Occipital lobe (tissue), 3 donors: ENCODE measurements at places on chromosomes 7 and 10.

DNA sequence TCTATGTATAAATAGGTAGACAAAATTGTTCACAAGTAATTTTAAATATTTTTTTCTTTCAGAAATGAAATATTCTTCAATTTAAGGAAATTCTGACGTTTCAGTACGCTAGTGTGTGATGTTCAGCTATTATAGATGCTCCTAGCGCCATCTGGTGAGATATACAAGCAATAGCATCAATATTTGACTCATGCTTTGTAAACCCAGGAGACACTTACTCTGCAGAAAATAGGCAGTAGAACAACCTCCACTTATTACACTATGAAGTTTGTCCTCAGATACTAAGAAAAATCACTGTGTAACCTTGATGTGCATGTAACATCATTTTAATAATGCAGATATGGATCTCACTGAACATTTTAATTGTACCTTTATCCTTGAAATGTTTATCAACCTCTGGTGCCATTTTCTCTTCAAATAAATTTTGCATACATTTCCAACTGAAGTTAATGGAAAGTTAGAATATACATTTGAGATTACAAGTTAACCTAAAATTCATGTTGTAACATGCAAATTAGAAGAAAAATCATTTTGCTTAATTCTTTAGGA, 151.5 kb upstream of the FAM3C start:
- DNase-seq = no peak

DNA sequence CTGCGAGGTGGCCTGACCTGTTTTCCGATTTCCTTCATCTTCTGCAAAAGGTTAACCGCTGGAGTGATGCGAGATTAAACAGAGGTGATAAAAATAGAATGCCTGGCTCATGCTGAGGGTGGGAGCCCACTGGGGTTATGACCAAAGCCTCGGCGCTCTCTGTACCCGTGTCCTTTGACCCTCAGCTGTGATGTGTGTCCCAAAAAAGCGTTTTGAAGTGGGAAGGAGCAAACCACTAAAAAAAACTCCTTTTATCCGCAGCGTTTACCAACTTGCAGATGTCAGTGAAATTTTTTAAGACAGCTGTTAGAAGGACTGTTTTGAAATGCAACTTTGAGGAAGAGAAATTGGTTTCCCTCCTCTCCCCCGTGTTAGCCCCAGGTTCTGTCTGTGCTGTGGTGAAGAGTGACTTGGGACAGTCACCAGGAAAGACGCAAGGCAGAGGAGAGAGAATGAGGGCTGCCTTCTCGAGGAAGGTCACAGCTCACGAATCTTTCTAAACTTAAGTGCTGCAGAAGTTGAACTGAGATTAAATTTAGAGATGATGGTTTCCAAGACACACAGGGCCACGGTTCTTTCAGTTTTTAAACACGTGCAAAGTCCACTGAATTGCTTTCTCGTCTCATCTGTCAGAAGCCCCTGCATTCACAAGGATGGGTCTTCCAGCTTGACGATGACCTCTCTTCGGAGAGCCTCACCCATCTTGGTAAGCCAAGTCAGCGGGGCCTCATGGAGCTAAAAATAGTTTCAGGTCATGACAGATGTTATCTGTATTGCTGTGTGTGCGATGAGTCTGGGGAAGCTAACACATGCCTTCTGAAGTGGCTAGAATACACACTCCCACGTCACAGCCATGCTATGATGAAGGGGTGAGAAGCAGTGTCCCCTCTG, 27.6 kb downstream of the AMZ1 start:
- DNase-seq = no peak

DNA sequence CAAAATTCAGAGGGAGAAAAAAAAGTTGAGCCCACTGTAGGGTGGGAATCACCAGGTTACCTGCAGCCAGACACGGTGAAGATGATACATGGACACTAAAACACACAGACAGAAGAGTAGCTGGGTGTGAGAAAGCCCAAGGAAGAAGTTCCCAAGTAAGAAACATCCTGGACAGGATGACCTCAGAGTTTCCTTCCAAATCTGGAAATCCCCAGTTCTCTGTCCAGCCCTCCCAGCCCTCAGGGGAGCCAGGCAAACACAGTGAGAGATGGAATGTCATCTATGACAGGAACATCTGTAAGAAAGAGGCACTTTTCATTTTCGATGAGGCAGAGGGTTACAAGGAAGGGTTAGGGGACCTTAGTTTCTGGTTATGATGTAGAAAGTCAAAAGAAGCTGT, 125.1 kb upstream of the LYZL1 start:
- DNase-seq = no peak

GRCh38 chr10:128701381-128701780, 575.2 kb upstream of the MKI67 start:
- DNase-seq = no peak

- DNase-seq = no peak
Observed at GRCh38 chr10:71007516-71007915, 119.2 kb upstream of the PCBD1 start.

GRCh38 chr10:9875353-9875752, 1142.3 kb upstream of the CELF2 start:
- DNase-seq = no peak

- no peak for DNase-seq
Observed at GRCh38 chr10:70357565-70357964, 24.9 kb downstream of the LRRC20 start.

GRCh38 chr10:100968863-100969186, 479 bp upstream of the SEMA4G start:
- DNase-seq = no peak

GRCh38 chr7:134613623-134614347, 32.9 kb upstream of the BPGM start:
- no peak for DNase-seq

GRCh38 chr7:92064438-92065029, 69.7 kb downstream of the CYP51A1 start:
- DNase-seq = no peak

DNA sequence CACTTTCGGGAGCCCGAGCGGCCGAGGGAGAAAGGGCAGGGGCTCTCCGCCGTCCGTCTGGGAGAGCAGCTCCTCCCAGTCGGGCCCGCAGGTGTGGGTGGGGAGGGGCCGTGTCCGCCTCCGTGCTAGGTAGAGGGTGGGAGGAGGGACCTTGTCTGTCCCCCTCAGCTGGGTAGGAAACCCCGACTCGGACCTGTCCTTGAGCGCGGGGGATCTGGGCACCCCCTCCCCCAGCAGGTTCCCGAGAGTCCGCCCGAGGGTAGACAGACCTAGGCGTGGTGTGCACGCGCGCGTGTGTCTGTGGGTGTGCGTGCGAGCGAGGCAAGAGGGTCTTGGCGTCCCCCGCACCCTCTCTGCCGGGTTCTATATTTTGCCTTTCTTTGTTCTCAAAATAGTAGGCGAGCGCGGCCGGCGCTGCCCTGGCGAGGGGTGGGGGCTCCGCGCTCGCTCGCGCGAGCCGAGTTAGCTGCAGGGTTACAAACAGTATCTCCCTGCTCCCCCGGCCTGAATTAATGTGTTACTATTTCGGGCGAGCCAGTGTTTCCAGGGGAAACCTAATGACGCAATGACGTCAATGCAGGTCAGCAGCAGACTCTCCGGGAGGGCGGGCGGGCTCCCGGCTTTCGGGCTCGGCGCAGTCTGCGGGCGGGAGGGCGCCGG, 73.9 kb upstream of the LEP start:
- peak; percentile 67 for DNase-seq

GRCh38 chr7:142516038-142516501, 233.2 kb upstream of the PRSS1 start:
- DNase-seq = no peak

DNA sequence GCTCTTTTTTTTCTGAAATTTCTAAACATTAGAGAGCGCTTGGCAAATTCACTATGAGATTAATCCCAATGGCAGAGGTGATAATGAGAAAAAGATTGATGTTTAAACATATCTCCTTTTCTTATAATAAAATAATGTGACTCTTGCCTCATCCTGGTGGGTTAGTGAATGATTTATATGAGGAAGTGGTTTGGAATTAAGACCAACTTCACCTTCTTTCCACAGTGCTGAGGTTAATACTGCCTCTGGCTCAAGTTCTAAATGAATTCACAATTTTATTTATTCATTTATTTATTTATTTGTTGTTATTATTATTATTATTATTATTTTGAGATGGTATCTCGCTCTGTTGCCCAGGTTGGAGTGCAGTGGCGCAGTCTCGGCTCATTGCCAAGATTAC, 40.5 kb upstream of the ADO start:
- DNase-seq = no peak

- DNase-seq = no peak
Observed at GRCh38 chr7:29955075-29955792, 34.4 kb downstream of the SCRN1 start.

DNA sequence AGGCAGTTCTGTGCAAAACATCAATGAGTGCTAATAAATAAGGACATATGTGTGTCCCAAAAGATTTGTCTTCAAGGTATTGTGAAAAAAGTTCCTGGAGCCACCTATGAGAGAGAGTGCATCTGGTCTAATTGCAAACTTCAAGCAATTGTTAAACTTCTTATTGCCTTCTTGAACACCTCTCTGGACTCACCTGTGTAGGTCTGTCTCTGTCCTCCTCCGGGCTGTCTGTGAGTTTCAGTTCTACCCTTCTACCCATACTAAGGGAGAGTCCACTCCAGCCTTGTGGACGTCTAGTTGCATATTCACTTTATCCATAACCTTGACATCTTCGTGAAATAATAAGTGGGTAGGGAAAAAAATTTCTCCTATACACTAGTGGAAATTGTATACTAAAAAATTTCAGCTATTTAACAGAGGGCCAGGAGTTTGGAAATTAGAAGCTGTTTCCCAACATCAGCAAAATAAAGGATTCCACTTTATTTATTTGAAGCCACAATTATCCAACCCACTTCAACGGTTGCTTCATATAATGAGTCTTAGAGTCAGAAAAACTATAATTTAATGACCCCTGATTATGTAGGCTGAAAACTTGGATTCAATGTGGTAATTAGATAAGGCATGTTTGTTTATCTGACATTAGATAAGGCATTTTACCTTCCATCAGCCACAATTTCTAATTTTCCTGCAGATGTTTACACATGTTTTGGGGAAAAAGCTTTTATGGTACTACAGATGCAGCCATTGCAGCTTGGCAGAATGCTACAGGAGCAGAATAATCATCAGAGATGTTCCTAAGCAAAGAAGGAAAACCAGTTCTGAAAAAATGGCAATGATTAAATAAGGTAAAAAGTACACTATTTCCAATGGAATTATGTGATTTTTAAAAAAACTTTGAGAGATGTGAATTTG, 150.8 kb upstream of the FAM3C start:
- DNase-seq = no peak

DNA sequence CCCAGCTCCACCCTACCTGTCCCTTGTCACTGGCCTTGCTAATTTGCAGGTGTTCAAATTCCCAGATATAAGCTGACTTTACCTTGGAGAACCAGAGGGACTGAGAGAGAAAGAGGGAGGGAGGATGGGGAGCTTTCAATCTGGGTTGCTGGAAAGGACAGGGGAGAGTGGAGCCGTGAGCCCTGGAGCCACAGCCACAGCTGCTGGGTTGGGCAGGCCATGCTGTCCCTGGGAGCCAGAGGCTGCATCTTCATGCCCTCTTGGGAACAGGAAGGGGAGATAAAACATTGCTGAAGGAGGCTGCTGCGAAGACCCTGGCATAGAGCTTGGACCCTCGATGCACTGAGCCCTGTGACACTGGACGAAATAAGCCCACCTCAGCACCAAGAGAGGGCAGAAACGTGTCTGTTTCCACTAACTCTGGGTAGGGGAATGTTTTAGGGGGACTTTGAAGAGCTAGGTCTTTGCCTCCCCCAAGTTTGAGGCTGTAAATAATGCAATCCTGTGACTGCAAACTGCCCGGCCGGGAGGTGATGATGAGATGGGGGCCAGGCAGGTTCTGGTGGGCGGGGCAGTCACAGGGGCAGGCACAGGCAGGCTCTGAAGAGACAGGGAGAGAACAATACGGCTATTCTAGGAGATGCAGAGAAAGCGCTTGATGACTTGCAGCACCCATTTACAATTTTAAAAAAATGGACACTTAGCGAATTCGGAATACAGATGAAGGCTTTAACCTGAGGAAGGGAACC, 5.8 kb upstream of the JAKMIP3 start:
- peak; percentile 16 for DNase-seq

DNA sequence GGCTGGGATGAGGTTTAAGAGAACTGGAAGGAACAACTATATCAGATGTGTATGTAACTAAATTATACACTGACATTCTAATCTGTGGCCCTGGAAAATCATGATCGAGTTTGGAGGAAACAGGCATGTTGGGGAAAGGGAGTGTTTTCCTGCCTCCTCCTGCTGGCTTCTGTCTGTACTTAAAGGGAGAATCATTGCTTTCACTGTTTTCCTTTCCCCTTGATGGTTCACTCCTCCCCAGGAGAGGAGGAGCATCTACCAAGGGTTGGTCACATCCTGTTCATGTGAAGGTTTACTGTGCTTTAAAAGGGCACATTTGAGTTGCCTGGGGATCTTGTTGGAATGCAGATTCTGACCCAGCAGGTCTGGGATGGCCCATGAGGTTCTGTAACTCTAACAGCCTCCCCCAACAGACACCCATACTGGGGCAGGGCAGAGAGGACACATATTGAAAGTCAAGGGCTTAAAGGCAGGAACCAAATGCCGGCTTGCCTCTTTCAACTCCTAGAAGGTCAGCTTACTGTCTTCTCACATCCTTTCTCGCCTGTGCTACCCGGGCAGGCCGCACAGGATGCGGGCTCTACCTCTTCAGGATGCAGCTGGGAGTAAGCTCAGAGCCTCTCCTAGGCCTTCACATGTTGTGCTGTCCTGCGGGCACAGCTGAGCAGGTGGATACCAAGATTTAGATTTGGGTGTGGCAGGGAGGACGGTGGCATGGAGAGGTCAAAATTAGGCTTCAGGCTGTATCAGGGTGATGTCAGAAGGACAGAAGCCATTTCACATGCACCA, 694.8 kb downstream of the KCNMA1 start:
- no peak for DNase-seq

DNA sequence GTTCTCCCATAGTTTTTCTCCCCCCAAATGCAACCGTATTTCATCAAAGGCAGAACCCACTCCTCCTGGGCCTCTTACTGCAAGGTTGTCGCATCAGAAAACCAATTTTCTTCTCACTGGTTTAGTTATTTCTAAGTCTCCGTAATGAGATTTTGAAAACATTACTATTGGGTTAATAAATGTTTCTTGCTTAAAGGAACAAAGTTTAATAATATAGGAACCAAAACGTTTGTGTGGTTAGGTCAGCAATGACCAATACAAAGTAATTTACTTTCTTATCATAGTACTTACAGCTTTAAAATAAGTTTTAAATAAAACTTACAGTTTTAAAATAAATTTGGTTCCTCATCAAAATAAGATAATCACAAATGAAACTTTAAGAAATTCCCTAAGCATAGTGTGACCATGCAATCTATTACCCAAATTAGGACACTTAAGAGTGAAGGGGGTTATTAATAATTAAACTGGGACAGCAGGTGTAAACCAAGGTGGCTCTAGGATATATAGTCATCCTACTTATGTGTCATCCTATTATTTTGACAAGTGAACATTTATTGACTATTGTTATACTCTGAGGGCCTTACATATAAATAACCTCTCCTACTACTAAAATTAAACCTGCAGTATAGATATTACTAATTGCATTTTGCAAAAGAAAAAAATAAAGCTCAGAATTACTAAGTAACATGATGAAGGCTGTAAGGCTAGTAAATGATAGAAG, 415.4 kb upstream of the LRRN3 start:
- DNase-seq = no peak
